NCI-H446 treated with DMSO at 0.1 percent for 48 hours (cell line): ENCODE measurements at places on chromosomes 7 and 10.

DNA sequence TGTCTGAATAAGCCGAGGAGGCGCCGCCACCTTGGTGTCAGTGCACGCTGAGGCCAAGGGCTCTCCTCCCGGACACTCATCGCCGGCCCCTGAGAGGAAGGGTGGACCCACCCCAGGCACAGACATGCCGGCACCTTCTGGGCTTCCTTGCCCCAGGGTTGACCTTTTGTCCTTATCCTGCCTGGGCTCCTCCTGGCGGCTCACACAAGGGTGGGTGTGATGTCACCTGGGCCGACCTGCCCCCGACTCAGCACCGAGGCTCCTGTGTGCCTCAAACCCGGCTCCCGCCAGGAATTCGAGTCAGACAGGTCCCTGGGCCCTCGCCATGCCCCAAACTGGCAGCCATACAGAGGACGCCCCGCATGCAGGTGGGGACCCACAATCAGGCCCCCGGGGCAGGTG, 17.7 kb upstream of the CFAP46 start:
- no peak for DNase-seq

- DNase-seq: no peak
These were observed 222.0 kb downstream of the LHFPL3 start for GRCh38 chr7:104550362-104550761.

- no peak for DNase-seq
These were observed 22.3 kb downstream of the PIK3CG start for GRCh38 chr7:106887421-106887820.

- no peak for DNase-seq
These were observed 266.0 kb upstream of the CNTNAP2 start for GRCh38 chr7:145850636-145851035.

DNA sequence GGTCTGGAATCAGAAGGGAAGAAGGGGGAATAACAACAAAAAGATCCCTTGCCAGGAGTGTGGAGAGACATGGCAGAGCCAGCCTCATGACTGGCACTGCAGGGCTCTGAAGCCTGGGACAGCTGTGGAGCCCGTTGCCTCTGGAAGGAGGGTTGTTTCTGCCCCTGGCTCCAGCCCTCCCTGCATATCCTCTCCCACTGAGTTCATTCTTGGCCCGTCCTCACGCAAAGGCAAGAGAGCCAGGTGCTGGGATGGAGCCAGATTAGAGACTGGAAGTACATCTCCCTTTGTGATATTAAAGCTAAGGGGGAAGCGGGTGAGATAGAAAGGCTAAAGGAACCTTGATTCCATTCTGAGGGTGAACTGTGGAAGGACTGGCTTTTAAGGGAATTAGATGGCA, 141.5 kb upstream of the NPVF start:
- peak; percentile 96 for DNase-seq

DNA sequence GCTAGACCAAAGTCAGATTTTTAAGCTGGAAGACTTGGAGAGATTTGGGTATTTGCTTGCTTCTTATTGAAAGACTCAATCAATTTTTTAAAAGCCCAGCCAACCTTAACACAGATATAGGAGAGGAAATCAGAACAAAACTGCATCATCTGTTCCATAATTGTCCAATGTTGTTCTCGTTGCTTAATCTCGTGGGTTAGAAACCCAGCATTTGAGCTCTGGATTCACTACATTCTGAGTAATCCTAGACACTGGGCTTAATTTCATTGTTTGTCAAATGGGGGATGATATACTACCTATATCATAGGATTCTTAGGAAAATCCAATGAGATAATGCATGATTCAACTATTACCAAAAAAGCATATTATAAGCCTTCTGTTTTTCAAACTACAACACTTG, 48.9 kb downstream of the CALD1 start:
- DNase-seq: no peak

- DNase-seq: no peak
These were observed 316.8 kb upstream of the NFE2L3 start for GRCh38 chr7:25835197-25835596.

GRCh38 chr10:129631870-129632623, 165.0 kb downstream of the MGMT start:
- DNase-seq: no peak

GRCh38 chr7:114048386-114049235, 129.8 kb upstream of the PPP1R3A start:
- DNase-seq: no peak

GRCh38 chr7:106480161-106480579, 180.8 kb downstream of the CCDC71L start:
- DNase-seq: no peak

DNA sequence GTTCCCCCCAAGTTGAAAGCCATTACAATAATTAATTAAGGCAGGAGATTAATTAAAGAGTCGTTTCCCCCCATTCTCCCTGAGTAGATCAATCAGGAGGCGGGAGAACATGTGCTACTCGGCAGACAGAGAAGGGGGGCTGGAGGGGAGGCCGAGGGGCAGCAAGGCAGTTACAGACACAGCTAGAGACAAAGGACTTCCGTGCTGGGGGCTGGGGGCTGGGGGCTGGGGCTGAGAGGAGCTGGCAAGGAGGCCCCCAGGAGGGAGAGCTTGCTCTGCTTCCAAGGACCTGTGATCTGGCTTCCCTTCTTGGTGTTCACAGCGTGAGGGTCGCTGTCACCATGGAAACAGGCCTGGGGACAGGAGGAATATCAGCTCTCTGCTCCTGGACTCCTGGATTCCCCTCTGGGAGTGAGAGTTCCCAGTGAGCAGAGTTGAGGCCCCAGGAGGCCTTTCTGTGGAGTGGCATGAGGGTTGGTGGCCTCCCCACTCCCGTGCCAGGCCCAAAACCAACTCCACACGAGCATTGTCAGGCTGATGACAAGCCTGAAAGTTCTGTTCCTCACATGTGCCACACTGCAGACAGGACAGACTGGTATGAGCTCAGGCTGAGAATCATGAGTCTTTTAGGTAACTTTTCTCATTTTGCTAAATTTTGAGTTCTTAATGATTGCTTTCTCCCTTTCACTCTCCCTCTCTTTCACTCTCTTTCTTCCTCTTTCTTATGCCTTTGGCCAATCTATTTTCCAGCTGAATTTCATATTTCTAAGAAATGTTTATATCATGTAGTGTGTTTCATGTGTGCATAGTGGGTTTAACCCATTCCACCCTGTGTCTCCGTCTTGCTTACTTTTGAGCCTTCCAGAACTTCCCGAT, 16.4 kb downstream of the FAM241B start:
- no peak for DNase-seq

DNA sequence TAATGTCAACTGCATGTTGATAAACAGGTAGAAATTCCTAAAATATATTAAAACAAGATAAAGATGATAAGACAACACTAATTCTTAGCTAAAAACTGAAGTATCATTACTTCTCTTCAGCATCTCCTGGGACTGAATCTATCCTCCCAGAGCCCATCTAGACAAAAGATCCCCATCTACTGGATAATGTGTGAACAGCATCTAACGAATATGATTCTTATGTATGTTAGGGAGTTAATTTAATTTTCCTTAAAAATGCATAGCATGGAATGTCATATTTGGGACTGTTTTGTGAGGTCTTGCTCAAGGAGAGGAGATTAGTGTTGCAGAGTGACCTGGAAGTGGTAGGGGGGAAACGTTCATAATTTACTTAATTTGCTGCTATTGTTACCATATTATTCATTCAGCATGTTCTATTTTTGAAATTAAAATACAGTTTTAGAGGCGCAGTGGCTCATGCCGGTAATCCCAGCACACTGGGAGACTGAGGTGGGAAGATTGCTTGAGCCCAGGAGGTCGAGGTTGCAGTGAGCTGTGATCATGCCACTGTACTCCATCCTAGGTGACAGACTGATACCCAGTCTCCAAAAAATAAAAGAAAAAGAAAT, 305.1 kb upstream of the CSTF2T start:
- DNase-seq: no peak

DNA sequence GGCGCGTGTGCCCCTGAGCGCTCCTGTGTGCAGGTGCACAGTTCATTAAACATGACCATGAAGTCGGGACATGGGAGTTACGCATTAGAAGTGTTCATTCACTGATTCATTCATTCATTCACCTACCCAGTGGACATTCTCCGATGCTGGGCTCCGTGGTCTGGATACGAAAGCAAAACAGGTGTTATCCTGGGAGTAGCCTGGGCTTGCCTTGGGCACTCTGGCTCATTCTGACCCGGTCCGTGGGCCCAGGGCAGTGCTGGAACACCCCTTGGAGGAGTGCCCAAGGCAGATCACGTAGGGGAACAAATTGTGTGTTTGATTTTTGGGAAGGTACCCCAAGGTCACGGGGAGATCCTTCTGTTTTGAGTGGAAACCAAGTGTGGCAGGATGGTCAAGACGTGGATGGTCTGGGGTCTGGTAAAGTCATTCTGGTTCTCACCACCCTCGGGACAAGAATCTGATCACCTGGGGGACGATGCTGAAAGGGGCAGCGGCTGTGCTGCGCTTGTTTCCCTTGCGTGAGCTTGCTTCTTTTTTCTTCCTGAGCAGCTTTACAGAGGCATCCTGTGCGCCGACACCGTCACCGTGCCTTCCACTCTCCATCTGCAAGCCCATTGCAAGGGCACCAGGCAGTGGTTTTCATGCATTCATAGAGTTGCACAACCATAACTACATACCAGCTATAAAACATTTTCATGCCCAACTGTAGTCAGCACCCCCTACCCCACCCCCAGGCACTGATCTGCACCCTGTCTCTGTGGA, 10.1 kb downstream of the ELFN1 start:
- DNase-seq: no peak

- no peak for DNase-seq
These were observed 3.4 kb downstream of the EVX1 start for GRCh38 chr7:27245798-27246691.

GRCh38 chr10:90413196-90413595, 444.6 kb downstream of the HTR7 start:
- no peak for DNase-seq

DNA sequence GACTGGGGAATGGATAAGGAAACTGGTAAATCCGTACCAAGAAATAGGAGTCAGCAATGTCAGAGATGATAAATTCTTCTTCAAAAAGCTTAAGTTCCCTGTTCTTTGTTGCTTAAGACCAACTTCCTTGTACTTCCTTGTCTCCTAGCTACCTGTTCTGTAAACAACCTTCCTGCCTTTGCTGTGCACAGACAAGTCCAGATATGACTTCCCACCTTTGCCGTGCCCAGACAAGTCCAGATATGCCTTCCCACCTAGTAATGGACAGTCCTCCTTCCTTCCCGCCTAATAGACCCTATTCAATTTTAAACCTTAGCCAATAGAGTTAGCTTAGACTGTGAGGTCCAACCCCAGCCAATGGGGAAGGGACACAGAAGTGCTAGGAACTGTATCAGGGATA, 2.5 kb upstream of the ZNF33A start:
- no peak for DNase-seq

- DNase-seq: no peak
These were observed 90.5 kb upstream of the PAX2 start for GRCh38 chr10:100654782-100655325.
